ENCODE measurements at places on chromosomes 11 and 22.

GRCh38 chr11:122656073-122656630, 630 bp downstream of the UBASH3B start:
- DNase-seq: no peak

DNA sequence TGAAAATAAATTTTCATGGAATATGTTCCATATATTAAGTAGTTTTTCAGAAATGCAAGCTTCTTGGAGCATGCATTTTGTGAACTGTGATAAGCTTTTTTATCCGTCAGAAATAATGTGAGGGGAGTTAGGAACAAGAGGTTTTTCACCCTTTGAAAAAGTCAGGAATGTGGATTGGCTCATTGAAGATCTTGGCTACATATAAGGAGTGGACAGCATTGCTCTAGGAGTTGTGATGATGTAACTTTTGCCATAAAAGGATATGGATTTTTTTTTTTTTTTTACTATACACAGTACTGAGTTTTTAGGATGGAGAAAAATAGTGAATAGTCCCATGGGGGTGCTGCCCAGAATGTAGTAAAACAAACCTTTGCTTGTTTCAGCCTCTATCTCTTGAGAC, 180.2 kb downstream of the NAV2 start:
- DNase-seq: no peak

GRCh38 chr11:64230171-64230984, at the start of gene DNAJC4:
Gene DNAJC4, plus strand, starts transcription at chr11:64230548. Its CDS starts 307 bp downstream, at chr11:64230855.
- no peak for DNase-seq

DNA sequence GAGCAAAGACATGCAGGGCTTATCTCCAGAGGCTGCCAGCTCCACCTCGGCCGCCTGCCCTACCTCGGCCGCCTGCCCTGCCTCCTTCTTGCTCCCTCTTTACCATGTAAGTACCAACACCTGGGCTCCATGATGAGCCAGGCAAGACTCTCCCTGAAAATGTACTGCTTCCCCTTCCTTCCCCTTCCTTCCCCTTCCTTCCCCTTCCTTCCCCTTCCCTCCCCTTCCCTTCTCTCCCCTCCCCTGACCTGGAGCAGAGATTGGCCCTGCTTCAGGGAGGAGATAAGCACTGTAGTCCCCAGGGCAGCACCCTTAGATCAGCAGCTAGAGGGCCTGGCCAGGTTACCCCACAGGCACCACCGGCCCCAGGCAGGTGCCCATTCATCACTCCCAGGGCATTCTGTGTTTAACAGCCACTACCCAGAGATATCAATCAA, 25.4 kb upstream of the ADORA2A start:
- DNase-seq: no peak

DNA sequence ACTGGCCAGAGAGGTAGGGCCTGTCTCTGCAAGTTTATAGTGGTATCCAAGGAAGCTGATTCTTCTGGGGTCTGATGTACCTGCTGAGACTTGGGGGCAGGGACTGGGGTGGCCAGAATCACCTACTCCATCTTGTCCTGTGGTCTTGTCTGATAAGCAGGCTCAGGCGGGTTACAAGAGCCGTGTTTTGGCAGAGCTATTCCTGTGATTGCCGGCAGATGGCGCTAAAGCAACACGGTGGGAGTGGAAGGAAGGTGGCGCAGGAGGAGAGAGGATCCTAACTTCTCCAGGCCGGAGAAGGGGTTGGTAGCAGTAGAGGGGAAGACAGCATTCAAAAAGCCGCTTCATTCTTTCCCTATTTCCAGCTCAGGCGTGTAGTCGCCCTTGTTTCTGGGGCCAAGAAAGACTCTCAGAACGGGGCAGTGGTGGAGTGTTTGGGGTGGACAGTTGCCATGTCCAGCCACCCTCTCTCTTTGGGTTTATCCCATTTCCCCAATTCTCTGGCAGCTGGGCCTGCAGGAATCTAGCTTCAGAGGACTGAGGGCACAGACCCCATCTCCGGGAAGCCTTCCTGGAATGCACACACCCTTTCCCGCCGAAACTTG, 15.1 kb downstream of the CHRM1 start:
- no peak for DNase-seq

GRCh38 chr11:79471071-79471844, 30.4 kb upstream of the TENM4 start:
- no peak for DNase-seq

GRCh38 chr22:44731357-44731970, 20.9 kb upstream of the ARHGAP8 start:
- DNase-seq: no peak

DNA sequence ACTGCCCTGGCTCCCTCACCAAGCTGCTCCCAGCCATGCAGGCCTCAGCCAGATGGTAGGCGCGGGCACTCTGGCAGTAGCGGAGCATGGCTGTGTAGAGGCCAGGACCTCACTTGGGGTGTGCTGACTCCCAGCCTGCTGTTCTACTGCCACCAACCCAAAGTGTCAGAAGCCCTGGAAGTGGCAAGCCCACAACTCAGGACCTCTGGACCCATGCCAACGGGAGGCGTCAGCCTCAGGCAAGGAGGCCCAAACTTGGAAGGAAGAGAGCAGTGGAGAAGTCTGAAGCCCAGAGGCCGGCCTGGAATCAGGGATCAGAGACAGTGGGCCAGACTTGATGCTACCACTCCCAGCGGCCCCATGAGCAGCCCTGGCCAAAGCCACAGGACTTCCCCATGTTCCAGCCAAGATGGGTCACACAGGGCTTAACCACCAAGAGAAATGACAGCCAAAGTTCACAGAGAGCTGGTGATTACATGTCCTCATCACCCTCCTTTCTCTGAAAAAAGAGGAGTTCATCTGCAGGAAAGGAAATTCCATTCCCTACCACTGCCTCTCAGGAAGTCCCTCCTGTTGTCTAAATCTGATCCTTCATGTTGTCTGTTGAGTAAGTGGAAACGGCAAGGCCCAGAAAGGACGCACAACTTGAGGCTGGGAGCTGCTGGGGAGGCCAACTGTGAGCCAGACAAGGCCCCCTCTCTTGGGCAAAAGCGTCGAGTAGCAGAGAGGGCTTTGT, 4.4 kb downstream of the ARRB1 start:
- DNase-seq: no peak

- DNase-seq: no peak
Observed at GRCh38 chr11:104338186-104338585, 174.2 kb upstream of the PDGFD start.

DNA sequence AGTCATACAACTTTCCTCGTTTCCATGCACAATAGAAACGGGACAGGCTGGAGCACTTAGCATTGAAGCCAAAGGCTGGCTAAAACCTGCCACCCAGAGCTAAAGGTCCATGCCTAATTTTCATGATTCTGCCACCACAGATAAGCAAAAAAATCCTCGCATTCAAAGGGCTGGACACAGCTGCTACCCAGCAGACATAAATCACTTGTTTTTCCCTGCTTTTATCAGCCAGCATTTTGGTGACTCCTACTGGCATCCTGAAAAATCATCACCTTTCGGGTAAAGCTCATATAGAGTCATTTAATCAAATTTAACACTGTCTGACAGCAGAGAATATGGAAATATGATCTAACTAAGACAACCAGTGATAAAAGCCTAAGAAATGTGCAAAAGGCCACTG, 37.9 kb downstream of the ALG9 start:
- DNase-seq: no peak

GRCh38 chr22:37289156-37289735, 6.9 kb downstream of the CYTH4 start:
- no peak for DNase-seq

DNA sequence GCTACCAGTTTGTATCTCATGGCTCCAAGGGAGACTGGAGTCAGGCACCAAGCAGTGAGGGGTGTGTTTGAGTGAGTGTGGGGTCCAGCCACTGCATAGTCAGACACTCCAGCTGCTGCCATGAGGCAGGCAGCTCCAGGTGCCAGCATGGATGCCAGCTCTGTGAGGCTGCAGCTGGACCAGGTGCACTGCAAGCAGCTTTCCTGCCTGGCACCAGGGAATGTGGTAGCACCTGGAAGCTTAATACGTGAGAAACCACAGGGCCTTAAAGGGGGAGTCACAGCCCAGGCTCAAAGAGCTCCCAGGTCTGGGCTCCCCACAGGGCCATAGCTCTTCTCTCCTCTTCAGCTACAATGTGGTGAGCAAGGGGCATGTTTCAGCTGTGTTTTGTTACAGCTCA, 817.8 kb upstream of the LUZP2 start:
- DNase-seq: no peak

DNA sequence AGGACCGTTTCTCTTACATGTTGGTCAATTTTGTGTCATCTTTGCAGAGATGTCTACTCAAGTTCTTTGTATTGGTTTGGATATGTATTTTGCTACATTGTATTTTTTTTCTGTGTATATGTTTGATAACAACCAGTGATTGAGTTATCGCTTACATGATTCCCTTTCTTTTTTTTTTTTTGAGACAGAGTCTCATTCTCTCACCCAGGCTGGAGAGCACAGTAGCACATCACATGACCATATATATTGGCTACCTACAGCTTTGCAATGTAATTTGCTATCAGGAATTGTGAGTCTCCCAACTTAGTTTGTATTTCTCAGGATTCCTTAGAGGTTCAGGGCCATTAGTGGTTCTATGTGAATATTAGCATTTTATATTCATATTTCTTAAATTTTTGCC, 59.5 kb downstream of the LRRC74B start:
- no peak for DNase-seq

GRCh38 chr11:64021757-64022093, 14.0 kb upstream of the FLRT1 start:
- no peak for DNase-seq

GRCh38 chr22:43060183-43060582, 29.0 kb downstream of the TTLL1 start:
- peak; percentile 23 for DNase-seq

DNA sequence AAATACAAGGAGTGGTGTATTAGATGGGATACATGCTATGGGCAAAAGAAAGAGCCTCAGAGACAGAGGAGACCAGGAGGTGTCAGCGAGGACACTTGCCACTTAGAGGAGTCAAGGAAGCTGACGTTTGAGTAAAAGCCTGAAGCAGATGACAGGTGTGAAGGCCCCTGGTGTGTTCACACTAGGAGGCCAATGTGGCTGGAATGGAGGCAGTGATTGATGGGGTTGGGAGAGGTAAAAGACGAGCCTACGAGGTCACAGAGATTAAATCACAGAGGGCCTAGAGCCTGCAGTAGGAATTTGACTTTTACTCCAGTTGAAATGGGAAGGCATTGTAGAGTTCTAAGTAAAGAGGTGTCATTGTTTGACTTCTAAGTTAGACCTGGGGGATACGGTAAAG, 12.0 kb upstream of the GDPD5 start:
- DNase-seq: no peak

DNA sequence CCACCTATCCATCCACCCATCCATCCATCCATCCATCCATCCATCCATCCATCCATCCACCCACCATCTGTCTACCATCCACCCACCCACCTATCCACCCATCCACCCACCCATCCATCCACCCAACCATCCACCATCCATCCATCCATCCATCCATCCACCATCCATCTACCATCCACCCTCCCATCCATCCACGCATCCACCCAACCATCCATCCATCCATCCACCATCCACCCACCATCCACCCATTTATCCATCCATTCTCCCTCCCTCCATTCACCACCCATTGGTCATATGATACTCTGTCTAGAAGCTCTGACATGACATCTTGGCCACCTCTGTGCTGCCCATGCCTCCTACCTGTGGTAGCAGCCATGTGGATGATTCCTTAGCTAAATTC, 31.7 kb downstream of the MUC2 start:
- no peak for DNase-seq

- DNase-seq: no peak
Observed at GRCh38 chr11:72844356-72844755, 30.1 kb downstream of the ATG16L2 start.

DNA sequence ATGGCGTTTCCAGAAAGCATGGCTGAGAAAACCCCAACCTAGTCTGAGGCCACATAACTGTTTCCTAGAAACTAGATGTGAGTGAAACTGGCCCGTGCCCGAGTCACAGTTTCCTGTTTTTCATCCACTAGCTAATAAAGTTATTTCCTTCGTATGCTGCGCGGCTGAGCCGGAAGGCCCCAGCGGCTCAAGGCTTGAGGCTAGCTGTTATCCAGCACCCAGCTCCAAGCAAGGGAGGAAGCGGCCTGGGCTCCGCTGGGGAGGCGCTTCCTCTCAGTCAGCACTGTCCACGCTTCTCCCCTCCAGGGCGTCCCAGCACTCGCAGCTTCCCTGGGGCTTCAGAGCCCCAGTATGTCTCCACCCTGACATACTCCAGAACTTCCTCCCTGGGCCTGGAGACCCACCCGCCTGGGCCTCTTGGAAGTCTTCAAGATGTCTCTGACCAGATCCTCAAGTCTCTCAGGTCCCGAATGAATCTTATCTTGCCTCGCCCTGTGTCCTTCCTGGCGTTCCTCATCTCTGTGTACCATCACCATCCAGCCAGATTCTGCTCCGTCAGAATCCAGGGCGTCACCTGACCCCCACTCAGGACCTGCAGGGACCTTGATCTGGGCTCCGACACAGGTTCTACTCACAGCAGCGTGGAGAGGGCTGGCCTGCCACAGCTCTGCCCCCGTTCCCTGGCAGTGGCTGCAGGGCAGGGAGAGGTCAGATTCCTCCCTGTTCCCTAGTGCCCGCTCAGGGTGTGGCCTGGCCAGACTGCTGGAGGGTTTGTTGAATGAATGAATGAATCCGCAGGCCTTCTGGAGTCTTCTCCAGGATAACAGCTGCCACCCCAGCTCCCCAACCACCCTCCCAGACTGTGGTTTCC, 81.9 kb downstream of the LRRC32 start:
- DNase-seq: no peak

DNA sequence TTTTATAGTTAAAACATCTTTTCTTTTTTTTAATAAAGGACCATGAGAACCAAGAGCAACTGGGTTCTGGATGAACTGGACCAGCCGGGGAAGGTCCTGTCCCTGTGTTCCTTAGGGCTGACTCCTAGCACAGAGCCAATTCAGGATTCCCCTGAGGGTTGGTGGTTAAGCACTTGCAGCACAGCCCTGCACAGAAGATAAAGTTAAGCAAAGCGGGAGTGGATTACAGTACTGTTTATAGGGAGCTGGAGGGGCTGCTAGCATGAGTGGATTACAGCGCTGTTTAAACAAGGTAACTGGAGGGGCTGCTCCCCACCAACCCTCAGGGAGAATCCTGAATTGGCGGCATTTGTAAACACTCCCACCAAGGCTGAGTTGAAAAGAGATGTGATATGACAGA, 90.6 kb downstream of the CELSR1 start:
- DNase-seq: no peak

DNA sequence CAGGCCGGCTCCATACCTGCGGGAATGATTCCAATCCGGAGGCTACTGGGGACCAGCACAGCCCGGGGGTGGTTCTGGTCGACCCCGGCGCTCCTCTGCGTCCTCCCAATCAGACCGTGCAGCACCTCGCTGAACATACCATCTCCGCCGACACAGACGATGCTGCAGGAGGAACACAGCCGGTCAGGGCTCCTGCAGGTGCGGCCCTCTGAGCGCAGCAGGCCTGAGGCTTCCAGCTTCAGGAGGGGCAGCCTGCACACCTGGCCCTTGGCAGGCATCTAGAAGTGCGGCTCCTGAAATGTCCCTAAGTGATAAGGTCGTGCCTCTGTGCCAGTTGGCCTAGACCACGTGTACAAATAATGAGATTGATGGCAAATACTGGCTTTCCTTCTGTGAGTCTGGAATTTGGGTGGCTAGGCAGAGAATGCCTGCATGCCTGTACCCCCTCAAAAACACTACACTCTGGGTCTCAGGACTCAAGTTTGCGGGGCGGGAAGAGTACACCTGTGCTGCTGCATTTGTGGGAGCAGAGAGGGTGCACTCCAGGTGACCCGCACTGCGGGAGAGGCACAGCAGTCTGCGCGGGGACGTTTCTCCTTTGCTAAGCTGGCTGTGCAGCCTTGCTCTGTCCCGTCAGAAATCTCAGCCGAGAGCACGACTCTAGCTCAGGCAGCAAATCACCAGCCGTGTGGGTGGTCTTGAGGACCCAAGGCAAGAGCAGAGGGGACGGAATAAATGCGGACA, 30.1 kb downstream of the CERK start:
- DNase-seq: no peak

All from iPS DF 19.7 (cell line).